GDM1 (cell line): ENCODE measurements at places on chromosomes 1 and 21.

- DNase-seq = no peak
Measured at GRCh38 chr1:8903410-8903809, 24.9 kb upstream of the ENO1 start.

DNA sequence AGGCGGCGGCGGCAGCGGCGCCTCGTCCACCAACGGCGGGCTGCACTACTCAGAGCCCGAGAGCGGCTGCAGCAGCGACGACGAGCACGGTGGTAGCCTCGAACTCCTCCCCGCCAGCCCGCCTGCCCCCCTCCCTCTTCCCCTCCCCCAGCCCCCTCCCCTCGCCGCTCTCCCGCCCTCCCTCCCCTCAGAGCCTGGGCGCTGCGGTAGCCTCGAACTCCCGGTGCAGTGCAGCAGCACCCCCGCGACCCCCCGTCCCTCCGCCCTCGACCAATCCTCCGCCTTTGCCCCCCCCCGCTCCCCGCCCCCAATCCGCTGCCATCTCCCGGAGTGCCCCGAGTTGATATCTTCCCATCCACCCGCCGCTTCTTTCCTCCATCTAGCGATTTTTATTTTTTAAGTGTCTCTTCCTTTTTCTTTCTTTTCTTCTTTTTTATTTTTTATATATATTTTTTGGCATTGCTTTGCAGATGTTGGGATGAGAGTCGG lies 516 bp downstream of the RCOR3 start:
- peak; percentile 67 for DNase-seq

- DNase-seq = peak; percentile 63
Measured at GRCh38 chr1:198771563-198772153, 132.8 kb downstream of the PTPRC start.

- DNase-seq = no peak
Measured at GRCh38 chr1:54335011-54335754, 71.0 kb downstream of the SSBP3 start.

- DNase-seq = no peak
Measured at GRCh38 chr1:167995038-167995437, 58.2 kb upstream of the MPC2 start.

GRCh38 chr1:45380730-45381129 lies 40.5 kb upstream of the MUTYH start:
- no peak for DNase-seq

DNA sequence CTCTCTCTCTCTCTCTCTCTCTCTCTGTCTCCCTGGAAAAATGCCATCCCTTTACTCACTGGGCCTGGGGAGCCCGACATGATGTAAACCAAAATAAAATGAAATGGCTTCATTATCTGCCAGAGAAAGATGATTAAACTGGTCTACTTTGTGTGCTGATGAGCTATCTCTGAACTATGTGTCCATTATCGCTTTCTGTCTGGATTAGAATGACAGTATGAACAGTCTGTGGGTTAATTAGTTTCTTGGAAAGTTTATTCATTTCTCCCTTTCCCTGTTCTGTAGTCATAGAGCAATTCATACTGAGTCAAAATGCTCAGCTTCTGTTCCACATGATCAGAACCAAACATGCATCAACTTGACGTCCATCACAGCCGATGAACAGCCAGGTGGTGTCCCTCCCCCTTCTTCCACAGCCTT lies 72.4 kb upstream of the KCND3 start:
- DNase-seq = no peak

- DNase-seq = no peak
Measured at GRCh38 chr1:108533351-108534083, 26.4 kb upstream of the EEIG2 start.

DNA sequence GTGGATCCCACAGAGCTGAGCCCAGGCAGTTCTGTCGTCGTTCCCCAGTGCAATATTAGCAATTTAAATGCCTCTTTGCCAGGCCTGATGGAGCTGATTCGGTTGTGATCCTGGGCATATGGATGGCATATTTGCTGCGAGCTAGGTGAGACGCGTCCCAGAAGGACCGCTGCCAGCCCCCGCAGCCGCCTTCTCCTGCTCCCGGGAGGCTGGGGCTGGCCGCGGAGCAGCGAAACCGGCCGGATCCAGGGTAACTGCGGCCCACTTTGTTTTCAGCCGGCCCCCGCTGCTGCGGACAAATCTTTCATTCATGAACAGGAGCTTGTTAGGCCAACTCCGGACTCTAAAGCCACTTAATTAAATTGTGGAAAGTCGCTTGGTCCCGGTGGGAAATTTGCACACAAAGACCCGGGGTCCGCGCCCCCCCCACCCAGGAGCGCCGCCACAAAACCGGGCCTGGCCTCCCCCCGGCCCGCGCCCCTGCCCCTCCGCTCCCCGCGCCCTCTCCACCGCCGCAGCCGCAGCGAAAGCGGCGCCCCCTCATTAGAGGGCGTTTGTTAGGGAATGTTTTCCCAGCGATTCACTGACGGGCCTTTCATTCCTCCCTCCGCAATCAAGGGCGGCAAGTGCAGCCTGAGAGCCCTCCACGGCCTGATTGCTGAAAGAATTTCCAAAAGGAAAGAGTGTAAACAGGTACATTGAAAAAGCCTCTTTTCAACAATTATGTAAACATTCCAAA lies 383.3 kb downstream of the RRAGC start:
- DNase-seq = no peak

GRCh38 chr1:99676876-99677275 lies 31.0 kb downstream of the PALMD start:
- no peak for DNase-seq

DNA sequence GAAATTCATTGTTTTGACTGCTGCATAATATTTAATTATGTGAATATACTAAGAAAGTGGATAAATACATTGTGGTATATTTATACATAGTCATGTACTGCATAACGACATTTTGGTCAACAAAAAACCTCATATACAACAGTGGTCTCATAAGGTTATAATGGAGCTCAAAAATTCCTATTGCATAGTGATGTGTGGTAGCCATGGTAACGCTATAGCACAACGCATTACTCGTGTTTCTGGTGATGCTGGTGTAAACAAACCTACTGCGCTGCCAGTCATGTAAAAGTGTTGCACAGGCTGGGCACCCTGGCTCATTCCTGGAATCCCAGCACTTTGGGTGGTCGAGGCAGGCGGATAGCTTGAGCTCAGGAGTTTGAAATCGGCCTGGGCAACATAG lies 52.6 kb upstream of the NHLH2 start:
- DNase-seq = no peak

GRCh38 chr1:3359756-3360440 lies 94.6 kb upstream of the ARHGEF16 start:
- no peak for DNase-seq

- DNase-seq = no peak
Measured at GRCh38 chr1:1941211-1941841, 22.2 kb upstream of the TMEM52 start.

- no peak for DNase-seq
Measured at GRCh38 chr21:42129300-42130266, 58.5 kb downstream of the UMODL1 start.

- no peak for DNase-seq
Measured at GRCh38 chr1:150841626-150842025, 33.6 kb upstream of the CTSK start.

- no peak for DNase-seq
Measured at GRCh38 chr1:103156966-103157365, 48.6 kb upstream of the COL11A1 start.

DNA sequence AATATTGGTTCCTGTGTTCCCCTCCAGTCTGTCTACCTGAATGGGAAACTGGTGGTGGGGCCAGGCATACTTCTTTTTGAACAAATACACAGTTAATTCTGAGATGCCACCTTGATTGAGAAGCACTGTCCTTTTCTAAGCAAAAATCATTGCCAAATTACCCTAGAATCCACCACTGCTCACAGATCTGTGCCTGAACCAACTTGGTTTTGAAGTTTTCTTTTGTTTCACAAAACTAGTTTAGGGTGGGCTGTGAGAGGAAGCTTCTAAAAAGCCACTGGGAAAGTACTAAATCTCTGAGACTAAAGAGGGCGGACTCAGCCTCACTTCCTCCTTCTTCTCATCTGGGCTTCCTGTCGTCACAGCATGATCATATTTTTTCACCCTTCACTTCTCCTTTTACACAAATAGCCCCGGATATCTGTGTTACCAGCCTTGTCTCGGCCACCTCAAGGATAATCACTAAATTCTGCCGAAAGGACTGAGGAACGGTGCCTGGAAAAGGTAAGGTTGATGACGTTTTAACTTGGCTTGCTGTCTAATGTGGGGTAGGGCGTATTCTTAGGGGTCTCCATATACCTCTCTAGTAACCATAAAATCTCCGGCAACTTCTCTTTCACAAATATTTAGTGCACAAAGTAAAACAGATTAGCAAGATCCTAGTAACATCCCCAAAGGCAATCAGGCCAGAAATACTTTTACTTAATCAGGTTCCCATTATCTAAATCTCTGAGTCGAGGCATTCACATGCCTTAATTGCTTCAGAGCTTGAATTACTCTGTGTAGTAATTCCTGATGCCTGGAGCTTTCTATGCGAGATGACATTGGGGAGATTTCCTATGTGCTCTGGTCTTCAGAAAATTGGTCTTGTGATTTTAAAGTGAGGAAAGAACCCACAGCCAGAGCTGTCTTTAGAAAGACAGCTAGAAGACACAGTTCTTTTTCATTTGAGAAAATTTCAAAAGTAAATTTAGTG lies at the start of gene CD53:
CD53 (plus strand) TSS at position 404 of the 976 bp plus-strand sequence. CDS start 18,261 bp downstream, outside the sequence.
- DNase-seq = peak; percentile 77

- DNase-seq = no peak
Measured at GRCh38 chr1:195866781-195867222, 741.4 kb downstream of the KCNT2 start.

DNA sequence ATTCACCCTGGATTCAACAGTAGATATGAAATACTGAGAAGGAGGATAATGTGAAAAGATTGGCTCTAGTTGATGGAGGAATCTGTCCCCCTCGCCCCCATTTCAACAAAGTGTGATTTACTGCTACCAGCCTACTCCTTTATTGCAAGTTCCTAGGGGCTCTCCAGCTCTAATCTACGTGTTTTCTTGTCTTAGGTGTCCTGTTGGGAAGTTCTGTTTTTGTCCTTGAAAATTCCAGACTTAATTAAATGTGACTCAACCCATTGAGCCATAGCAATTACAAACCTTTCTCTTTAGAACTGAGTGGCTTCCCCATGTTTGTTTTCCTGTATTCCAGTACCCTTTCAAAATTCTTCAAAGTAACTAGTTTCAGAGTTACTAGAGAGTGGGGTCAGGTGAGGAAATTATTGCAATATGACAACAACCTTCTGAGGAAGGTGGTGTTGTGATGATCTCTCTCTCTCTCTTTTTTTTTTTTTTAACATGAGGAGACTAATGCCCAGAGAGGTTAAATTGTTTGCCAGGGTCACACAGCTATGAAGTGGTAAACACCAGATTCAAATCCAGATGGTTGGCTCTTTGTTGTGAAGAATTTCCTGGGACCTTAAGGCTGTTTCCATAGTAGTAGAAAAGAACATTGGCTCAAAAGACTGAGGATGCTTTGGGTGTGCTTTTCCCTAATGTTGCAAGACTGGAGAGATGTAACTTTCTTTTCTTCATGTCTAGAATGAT lies 3.5 kb downstream of the RGL1 start:
- DNase-seq = no peak

DNA sequence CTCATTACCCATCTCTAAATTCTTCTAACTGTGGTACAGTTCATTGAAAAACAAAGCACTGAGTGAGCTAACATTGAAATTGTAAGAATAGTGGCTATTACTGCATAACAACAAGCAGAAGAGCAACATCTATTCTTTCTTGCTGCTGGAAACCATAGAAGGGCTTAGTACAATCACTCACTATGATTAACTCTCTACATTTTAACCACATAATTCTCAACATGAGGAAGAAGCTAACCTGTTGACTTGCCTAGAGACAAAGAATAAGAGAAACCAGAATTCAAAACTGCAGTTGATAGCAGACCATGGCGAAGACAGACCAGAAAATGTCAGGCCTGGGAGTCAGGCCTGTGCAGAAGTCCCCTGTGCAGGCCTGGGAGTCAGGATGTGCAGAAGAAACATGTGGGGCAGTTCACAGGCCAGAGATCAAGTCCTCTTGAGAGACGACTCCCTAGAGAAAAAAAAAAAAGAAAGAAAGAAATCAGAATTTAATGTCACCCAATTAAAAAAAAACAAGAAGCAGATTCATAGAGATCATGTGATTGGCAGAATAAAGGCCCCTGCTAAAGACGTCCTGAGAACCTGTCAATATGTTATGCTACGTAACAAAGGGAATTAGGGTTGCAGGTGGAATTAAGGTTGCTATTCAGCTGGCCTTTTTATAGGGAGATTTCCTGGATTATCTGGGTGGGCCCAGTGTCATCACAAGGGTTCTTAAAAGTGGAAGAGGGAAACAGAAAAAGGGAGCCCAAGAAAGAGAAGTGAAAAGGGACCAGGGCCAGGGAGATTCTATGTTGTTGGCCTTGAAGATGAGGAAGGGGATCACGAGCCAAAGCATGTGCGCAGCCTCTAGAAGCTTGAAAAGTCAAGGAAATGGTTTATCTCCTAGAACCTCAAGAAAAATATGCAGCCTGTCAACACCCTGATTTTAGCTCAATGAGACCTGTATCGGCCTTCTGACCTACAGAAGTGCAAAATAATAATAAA lies 94.9 kb downstream of the MRPL39 start:
- DNase-seq = no peak

GRCh38 chr1:10642403-10643080 lies 153.9 kb downstream of the CASZ1 start:
- DNase-seq = no peak
